ELF-1 (cell line): ENCODE measurements at places on chromosomes 6 and 20.

GRCh38 chr20:8518878-8519277 is 386.8 kb downstream of the PLCB1 start:
- DNase-seq = peak; percentile 22

GRCh38 chr6:136034422-136034821 is 182.9 kb downstream of the PDE7B start:
- no peak for DNase-seq

GRCh38 chr20:53914781-53915445 is 155.5 kb downstream of the BCAS1 start:
- DNase-seq = no peak

GRCh38 chr6:7975764-7976146 is 65.2 kb upstream of the TXNDC5 start:
- no peak for DNase-seq

- DNase-seq = no peak
Measured at GRCh38 chr6:1179571-1180459, 132.1 kb upstream of the FOXQ1 start.
